Stimulated activated CD4-positive, alpha-beta T cell treated with anti-CD3 and anti-CD28 coated beads, Interleukin-1b, Interleukin-23, amount 100 ng/mL, for 1 hour (primary cell): ENCODE measurements at places on chromosomes 7 and 10.

GRCh38 chr7:130950741-130951140, 216.7 kb upstream of the KLF14 start:
- no peak for DNase-seq

GRCh38 chr10:126511917-126512479, 123.7 kb upstream of the ADAM12 start:
- no peak for DNase-seq

- no peak for DNase-seq
These were observed 557.4 kb upstream of the VSTM2A start for GRCh38 chr7:53984776-53985175.

DNA sequence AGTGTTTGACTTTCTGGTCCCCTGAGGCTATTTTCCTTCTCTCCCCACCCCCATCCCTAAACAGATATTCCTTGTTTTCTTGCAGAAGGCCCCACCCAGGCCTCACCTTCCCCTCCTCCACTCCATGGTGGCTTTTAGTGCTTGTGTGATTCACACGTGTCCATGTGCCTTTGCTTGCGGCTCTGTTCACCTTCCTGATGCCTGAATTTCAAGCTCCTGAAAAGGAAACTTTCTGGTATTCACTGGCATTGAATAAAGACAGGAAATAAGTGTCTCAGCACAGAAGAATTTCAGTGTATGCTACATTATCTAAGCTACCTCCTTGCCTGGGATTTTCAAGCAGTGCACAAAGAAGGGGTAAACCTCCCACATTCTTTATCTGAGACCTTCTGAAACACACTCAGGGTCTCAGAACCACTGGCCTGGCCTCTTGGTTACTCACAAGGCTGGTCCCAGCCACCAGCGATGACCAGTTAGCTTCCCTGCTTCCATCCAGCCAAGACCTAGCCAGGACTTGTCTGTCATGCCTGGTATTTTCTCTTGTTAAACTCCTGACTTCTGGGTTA, 17.2 kb upstream of the UBE2H start:
- DNase-seq = no peak

DNA sequence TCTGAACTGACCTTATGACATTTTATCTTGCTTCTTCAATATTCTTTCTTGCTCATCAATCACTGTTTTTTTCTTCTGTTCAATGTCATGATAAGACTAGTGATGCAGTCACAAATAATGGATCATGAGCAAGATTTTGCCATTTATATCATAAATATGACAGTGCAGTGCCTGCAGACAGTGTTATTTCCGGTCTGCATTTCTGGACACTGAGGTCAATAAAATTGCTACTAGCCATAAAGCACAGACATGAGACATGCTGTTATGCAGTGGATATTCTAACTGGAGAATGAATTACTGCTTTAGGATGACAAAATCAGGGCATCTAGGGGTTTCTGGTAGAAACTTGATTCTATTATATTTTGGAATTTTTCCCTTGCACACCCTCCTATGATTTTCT, 1509.7 kb upstream of the LRRTM3 start:
- no peak for DNase-seq

DNA sequence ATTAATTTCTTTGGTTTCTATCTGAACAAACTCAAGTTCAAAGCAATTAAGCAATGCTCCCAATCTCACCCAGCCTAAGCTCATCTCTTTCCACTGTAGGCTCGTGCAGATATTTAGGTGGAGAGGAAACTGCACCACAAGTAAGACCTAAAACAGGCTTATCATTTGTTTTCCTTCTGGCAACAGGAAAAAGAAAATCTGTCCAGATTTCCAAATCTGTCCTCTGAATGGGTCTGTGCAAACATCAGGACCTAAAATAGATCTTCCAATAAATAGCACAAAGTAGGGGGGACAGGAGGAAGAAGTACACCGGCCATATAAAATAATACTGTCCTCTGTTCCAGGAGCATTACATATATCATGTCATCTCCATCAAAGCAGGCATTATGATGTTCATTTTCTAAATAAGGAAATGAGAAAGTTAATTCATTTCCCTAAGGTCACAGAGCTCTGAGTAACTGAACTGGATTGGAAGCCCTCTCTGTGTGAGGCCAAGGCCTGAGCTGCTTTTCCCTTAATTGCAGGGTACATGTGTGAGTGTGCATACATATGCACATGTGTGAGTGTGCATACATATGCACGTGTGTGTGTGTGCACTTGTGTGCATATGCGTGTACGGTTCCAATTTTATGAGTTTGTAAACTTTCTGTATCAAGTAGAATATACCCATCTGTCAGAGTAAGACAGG, 92.8 kb upstream of the PARD3 start:
- DNase-seq = no peak
